Motor neuron (in vitro differentiated cells): ENCODE measurements at places on chromosomes 2 and 18. TPM values are rescaled to one million over a fixed set of nuclear protein-coding genes. Genes with fewer than 3 reads are reported as not detected.

The AFF3 gene
- total RNA-seq, result 26.2 and 28.3 TPM in 2 replicates

The GNAL gene
- total RNA-seq, result 23.5 and 31.0 TPM in 2 replicates

The ALKAL2 gene
- total RNA-seq, result 0.60 and 0.81 TPM in 2 replicates

The UGT1A10 gene
- 0.53 and 0.70 TPM in 2 replicates for total RNA-seq

The SNRPD1 gene
- total RNA-seq, result 28.2 and 38.8 TPM in 2 replicates

The MDH1B gene
- total RNA-seq, result 3.5 and 4.4 TPM in 2 replicates

The GPR39 gene
- 0.46 and 0.59 TPM in 2 replicates for total RNA-seq

The MYOM1 gene
- total RNA-seq, result 0.87 and 1.2 TPM in 2 replicates

The PLA2R1 gene
- 5.0 and 6.0 TPM in 2 replicates for total RNA-seq

The RAB31 gene
- 5.8 TPM in 2 replicates for total RNA-seq

The GKN2 gene
- total RNA-seq, result 0.27 TPM in 1 of 2 replicates, not detected in the other

The TGIF1 gene
- 77.3 and 80.7 TPM in 2 replicates for total RNA-seq

The CLEC4F gene
- 1.1 TPM in 2 replicates for total RNA-seq

The CFAP210 gene
- total RNA-seq, result 1.7 and 1.8 TPM in 2 replicates

The RNPEPL1 gene
- total RNA-seq, result 4.8 and 5.1 TPM in 2 replicates

The FTCDNL1 gene
- total RNA-seq, result 3.7 and 4.0 TPM in 2 replicates

The OXER1 gene
- 0.11 and 0.31 TPM in 2 replicates for total RNA-seq

The ALK gene
- 0.49 and 0.69 TPM in 2 replicates for total RNA-seq

The RAB27B gene
- 8.5 and 10.5 TPM in 2 replicates for total RNA-seq

GRCh38 chr18:45686891-45687611, 36.9 kb upstream of the SLC14A1 start:
- no peak for ATAC-seq

DNA sequence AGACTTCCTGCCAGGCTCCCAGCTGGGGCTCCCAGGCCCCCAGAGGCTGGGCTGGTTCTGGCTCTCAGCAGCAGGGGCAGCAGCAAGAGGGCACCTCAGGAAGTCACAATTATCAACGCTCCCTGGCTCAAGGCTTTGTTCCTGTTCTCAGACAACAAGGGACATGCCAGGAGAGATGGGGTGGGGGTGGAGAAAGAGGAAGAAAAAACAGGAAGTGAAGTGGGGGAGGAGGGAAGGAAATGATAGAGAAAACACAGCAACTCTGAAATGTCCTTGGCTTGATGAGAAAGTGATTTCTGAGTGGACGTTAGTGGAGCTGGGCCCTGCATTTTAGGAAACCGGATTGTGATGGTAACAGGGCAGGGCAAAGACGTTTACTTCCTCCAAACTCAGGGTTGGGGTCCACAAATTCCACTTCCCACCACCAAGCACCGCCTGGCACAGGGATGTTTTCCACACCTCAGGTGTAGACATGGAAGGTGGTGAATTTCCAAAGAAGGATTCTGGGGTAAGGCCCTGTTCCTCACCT, 40.4 kb downstream of the CYRIA start:
- ATAC-seq, result no peak

GRCh38 chr18:25097057-25097456, 254.9 kb downstream of the ZNF521 start:
- no peak for ATAC-seq

DNA sequence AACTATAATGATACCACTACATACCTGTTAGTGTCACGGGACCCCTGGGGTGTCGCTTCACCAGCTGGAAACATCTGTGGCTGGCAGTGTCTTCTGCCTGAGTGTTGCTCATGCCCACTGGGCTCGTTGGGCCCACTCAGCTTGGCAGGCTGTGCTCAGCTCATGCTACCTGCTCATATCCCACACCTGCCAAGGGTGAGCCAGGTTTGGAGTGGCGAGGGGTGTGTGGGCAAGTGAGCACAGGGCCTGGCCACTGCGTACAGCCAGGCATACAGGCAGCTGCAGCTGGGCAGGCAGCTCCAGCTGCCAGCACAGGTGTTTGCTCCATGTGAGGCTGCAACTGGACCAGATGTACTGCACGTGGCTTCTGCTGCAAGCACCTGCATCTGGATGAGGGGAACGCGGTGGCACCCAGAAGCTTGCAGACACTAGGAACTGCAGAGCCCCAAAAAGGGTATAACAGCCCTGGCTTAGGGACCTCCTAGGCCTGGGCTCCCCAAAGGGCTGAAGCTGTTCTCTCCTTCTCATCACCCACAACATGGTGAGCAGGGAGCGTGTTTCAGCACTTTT, 70.1 kb downstream of the SUCLG1 start:
- ATAC-seq, result no peak

DNA sequence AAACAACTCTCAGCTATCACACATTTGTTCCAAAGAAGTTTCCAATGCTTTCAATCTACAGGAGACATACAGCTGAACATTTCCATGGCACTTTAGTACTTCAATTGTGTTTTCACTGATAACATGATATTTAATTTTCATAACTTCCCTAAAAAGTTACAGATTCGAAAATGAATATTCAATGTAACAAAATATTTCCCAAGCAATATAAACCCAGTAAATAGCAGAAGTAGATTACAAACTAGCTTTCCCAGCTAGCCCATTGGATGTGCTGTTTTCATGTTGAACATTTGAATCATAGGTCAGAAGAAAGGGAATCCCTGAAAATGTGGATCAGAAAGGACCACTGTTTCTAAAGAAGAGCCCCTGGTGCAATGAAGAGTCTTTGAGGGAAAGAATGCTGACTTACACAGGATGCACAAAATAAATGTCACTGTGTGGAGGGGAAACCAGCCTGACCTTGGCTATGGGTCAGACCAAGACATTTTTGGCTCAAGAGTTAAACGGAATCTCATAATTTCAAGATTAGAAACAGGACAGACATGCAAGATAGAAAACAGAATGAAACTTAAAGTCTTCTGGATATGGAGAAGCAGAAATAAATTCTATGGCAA, 22.5 kb downstream of the CYTIP start:
- ATAC-seq, result no peak

DNA sequence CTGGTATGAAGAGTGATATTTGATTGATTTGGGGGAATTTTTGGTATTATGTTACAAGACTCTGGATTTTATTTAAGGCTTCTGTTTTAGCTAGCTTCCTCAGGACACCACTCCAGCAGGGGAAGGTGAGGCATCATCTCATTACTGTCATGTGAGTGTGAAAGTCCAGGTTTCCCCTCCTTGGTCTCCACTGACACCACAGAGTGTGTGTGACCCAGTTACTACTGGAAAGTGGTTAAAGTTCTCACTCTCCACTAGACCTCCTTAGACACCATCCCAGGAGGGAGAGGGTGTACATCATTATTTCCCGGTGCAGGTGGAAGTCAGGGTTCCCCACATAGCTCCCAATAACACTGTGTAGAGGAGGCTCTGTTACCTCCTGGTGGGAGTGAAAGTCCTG, 35.8 kb upstream of the EPG5 start:
- ATAC-seq, result no peak

- no peak for ATAC-seq
These were observed 824.1 kb downstream of the NRXN1 start for GRCh38 chr2:50207881-50208280.

- ATAC-seq, result peak; percentile 65
These were observed 21.7 kb downstream of the BCL2 start for GRCh38 chr18:63297687-63298399.

- ATAC-seq, result no peak
These were observed 56.5 kb downstream of the TMEM18 start for GRCh38 chr2:620471-621302.

GRCh38 chr2:188870289-188870688, 103.9 kb upstream of the COL3A1 start:
- no peak for ATAC-seq

DNA sequence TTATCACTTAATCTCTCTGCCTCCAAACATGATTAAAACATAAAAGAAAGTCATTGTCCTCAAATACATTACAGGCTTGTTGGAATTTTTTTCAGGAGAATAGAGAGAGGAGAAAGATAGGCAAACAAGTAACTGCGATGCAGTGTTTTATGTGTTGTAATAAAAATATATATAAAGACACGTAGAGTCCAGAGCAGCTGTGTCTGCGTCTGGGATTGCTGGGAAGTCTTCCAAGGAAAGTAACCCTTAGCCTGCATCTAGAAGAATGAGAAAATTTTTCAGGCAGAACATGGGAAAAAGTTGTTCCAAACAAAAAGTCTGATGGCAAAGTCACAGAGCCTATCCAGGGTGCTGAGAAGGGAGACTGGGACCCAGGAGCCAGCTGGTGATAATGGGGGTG, 91.8 kb upstream of the ST6GAL2 start:
- no peak for ATAC-seq

DNA sequence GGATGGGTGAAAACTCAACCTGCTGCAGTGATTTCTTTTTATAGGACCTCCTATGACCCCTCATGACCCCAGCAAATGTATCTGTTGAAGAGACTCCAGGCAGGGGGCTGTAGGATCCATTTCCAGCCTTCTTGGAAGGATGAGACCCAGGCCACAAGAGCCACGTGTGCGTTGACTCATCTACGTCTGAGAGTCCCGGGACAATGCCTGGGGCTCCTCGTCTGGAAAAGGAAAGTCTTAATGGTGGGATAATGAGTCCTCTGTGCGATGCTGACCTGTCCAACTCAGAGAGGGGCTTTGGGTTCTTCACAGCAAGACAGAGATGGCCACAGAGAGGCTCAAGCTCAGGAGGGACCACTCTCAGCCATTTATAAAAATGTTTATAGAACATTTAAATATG, 80.8 kb downstream of the SMIM21 start:
- no peak for ATAC-seq

- no peak for ATAC-seq
These were observed 1.8 kb upstream of the SLC19A3 start for GRCh38 chr2:227719641-227720040.

GRCh38 chr2:220962556-220962955, 609.5 kb downstream of the EPHA4 start:
- ATAC-seq, result no peak

DNA sequence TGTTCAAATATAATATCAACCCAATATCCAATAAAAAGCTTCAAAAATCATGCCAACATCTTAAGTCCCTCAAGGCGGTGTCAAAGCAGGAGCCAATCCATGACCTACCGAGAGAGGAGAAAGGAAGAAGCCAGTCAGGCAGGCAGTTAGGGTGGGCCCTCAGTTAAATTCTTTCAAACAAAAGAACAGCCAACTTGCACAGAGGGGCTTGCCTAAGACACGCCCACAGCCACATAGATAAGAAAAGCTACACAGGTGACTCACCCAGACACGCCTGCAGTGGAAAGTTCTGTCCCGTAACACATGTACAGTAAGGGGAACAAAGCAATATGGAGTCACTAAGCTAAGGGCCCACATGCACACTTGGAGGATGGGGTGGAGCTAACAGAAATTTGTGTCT, 61.3 kb downstream of the SP110 start:
- ATAC-seq, result no peak

DNA sequence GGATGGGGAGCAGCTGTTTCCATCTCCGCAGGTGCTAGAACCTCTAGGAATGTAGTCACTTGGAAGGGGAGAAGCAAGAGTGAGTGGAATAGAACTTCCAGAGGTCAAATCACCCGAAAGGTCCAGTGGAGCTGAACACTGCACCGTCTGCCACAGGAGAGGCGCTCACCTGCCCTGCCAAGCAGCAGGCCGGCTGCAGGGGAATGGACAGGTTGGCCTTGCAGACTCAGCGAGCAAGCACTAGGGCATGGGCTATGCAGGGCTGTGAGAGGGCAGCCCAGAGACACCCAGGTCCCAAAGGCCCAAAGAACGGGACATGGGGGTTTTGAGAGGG, 214.2 kb downstream of the TNS1 start:
- ATAC-seq, result no peak

- no peak for ATAC-seq
These were observed 3.2 kb downstream of the LRRC30 start for GRCh38 chr18:7234091-7234490.

DNA sequence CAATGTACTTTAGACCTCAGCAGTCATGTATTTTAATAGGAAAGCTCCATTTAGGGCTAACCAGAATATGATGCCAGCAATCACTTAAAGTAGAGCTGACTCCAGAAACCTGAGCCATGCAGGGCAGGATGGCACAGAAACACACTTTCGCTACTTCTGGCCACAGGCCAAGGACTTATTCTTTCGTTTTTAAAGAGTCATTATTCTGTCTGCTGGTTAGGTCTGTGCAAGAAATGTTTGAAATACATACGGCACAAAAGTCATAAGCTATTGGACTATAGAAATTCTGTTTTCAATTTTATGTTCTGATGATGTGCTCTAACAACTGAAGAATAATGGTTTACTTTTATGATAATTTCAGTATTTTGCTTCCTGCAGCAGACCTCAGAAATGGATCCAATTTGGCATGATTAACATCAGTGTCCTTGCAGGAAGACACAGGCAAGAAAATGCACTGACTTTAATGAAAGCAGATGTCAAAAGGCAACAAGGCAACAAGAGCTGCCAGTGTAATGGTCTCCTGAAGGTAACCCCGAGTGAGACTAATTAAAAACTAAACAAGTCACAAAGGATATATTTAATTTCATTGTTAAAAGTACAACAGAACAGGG, 114.4 kb upstream of the CHRNA1 start:
- no peak for ATAC-seq

GRCh38 chr2:130393318-130393910, 37.6 kb downstream of the PTPN18 start:
- no peak for ATAC-seq

GRCh38 chr2:67825476-67825875, 237.3 kb downstream of the C1D start:
- ATAC-seq, result peak; percentile 67

DNA sequence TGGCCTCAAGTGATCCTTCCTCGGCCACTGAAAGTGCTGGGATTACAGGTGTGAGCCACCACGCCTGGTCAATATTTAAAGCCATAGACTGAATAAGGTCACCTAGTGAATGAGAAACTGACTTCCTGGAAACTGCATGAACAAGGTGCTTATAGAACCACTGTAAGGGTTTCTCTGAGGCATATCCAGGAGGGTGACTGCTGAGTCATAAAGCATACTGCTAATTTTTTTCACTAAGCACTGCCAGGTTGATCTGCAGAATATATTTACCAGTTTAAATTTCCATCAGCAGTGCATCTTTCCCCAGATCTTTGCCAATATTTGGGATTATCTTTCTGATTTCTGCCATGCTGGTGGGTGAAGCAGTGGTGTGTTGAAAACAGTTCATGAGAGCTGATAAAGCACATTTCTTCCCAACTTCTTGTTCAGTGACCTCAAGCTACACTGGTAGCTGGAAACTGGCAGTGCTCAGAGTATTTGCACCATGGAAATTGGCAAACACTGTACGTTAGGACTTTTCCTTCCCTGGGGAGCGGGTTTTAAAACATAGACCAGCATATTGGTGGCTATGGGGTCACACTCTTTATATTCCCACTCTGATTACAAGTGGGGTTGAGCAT, 4.2 kb upstream of the CLIP4 start:
- no peak for ATAC-seq

DNA sequence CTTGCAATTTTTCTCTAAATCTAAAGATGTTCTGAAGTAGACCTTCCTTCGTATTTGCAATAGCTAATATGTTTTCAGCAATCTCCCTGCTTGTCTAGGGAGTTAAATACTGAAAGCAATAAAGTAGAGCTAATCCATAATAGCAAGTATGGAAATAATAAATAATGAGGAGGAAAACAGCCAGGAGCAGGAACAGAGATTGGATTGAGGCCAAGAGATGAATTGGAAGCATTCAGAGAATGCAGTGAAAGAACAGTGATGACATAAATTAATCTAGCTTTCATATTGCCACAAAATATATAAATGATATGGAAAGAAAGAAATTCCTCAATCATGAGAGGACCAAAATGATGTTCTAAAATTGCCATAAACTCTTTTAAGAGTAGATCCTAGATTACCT, 679.7 kb downstream of the METTL4 start:
- ATAC-seq, result no peak
